ENCODE measurements at places on chromosomes 4 and X.

GRCh38 chrX:100194082-100194775 lies 215.8 kb downstream of the PCDH19 start:
- no peak for DNase-seq

GRCh38 chr4:24054910-24055309 lies 165.1 kb upstream of the PPARGC1A start:
- no peak for DNase-seq

DNA sequence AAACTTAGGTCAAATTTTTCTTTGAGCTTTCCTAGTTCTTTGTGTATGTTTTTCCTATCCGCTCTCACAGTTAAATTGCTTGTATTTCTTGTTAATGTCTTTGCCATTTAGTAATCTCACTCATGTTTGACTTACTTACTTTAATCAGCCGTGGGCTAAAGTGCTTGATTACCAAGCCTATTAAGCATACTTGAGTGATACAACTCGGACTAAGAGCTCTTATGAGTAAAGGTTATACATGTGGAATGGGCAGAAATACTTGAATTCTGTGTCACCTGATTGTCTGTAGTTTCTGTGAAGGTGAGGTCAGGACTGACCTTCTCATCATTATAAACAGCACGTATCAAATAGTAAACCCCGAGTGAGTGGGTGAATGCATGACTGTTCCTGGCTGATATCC lies 664.5 kb downstream of the PDHA2 start:
- no peak for DNase-seq

DNA sequence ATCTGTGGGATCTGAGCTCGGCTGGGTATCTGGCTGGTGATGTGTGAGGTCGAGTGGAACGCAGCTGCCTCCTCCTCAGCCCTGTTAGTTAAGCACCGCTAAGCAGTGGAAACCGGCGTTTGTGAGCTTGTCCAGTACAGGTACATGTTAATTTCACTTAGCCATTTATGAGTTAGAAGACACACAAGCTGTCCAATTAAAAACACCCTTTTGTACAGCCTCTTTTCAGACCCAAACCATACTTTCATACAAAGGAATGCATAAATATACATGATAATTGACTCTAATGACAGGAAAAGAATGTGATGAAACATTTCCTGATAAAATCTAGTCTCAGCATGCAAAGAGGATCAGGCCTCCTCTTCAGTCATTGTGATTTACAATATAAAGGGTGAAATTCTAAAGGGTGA lies 163.6 kb upstream of the FAT1 start:
- DNase-seq = no peak

DNA sequence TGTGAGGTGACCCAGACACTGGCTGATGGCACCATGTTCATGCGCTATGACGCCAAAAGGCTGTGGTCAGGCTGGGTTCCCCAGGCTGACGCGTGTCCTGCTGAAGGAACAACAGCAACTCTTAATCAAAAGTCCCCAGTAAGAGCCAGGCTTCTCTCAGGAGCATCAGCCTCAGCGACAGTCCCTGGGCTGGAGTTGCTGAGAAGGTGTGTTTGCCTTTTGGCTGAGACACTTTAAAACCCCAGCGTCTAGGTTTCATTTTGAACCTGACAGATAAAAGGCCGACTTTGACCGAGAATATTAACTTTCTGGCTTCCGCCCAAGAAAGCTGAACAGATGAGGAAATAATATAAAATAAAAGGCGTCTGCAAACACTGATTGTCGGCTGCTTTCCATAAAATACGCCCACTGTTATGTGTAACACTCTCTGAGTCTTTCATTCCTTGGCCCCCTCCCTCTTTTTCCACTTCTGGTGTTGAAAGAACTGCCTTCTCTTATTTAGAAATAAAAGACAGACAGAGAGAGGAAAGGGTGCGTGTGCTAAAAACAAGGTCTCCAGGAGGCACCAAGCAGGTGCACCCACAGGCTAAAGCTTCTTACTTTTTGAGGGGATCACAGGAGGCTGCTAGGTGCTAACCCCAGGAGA lies 373.6 kb downstream of the MID1IP1 start:
- peak; percentile 37 for DNase-seq

- DNase-seq = no peak
These were observed 380.4 kb upstream of the FGF13 start for GRCh38 chrX:139091878-139092277.

DNA sequence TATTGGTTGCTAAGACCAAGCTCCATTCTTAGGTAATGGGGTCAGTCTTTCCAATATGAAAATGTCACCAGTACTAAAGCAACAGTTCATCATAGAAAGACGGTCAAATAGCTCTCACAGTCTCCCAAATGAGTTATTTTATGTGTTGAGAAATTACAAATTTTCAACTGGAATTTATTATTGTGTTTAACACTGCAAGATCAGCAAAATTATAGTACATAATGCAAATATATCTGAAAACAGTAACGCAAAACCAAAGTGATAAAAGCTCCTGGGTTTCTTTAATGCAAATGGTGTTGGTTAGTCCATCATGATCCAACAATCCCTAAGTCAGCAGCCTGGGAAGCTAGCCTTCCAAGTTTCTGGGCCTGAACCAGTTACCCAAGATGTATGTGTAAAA lies 61.5 kb upstream of the EGFL6 start:
- no peak for DNase-seq

DNA sequence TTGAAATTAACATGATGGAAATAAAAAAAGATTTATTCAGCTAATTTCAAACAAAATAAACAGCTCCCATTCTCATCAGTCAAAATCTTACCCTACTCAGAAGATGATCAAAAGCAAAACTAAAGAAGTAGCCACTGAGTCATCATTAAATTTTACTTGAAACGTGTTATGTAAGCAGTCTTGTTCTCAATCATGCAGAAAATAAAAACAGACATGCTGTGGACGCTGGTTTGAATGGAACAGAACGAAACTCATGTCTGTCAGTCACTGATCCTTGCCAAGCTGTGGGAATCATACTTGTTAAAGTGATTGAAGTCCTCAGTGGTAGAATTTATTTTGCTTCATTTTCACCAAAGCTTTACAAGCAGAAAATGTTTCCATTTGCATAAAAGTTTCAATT lies 77.2 kb upstream of the TLR3 start:
- DNase-seq = no peak

GRCh38 chr4:83716874-83717273 lies 181.0 kb downstream of the GPAT3 start:
- no peak for DNase-seq

DNA sequence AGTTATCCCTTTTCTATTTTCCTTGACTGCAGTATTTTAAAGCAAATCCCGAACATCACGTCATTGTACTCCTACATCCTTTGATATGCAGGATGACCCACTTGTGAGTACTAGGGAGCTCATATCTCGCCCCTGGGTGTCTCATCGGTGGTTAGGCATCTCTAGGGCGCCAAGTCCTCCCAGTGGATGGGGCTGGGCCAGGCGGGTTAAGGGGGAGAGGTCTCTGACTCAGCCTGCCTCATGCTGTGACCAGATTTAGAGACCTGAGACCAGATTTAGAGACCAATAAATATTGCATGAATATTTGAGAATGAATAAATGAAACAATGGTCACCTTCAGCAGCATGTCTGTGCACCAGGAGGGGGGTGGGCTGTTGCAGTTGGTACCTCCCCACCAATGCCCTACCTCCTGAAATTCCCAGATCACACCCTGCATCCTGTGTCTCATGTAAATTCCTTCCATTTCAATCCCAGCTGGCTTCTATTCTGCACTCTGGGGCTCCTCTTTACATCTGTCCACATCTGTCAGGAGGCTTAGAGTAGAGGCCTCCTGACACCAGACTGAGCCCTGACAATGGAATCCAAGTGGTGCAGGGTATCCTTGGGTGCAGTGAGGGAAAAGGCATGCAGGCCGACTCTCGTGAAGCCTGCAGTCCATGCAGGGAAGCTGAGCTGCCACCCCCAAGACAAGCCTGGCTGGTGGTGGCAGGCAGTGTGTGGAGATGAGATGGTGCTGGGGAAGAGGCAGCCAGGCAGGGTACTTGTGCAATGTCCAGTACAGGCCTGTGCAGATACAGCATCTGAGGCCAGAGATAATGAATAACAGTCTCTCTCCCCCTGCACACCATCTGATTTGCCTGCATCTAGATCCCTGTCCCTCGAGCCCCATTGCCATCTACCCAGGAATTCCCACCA lies 5.2 kb downstream of the APLN start:
- no peak for DNase-seq

- no peak for DNase-seq
These were observed 974.3 kb downstream of the FSTL5 start for GRCh38 chr4:161189286-161190134.
